ENCODE measurements at places on chromosomes 13 and 19.

DNA sequence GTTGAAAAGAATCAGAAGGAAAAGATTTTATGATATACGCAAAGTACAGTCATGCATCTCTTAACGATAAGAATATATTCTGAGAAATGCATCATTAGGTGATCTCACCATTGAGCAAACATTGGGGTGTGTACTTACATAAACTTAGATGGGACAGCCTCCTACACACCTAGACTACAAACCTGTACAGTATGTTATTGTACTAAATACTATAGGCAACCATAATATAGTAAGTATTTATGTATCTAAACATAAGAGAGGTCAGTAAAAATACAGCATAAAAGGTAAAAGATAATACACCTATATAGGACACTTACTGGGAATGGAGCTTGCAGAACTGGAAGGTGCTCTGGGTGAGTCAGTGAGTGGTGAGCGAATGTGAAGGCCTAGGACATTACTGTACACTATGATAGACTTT is 254.6 kb downstream of the SPRY2 start:
- no peak for DNase-seq

- no peak for DNase-seq
These were observed 6.2 kb upstream of the SCN1B start for GRCh38 chr19:35024095-35024494.

DNA sequence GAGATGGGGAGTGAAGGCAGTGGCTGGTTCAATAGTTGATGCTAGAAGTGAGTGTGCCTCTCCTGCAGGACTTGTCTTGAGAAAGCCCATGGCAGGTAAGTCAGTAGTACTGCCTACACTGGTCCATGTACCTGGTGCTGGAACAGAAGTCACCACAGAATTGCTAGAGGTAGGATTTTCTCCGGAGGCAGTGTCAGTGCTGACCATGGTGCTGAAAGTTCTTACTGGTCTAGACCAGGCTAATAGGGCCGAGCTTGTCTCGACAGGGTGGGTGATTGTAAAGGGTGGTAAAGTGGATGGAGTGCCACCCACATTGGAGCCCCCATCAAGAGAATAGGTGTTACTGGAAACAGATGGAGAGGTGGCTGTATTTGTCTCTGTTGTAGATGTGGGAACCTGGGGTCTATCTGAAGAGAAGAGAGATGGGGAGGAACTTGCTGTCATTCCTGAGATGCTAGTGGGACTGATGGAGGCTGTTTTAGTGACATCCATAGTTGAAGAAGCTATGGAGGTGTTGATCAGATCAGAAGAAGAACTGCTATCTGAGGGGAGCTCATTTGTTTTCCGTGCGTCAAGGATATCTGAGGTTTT is 36.6 kb downstream of the MUC16 start:
- DNase-seq, result no peak

- DNase-seq, result no peak
These were observed 6.8 kb downstream of the WDFY2 start for GRCh38 chr13:51590971-51591627.

GRCh38 chr13:51291341-51291740 is 48.1 kb upstream of the SERPINE3 start:
- DNase-seq, result no peak

- DNase-seq, result no peak
These were observed 1334.1 kb downstream of the EFNB2 start for GRCh38 chr13:105201351-105201750.

- no peak for DNase-seq
These were observed 56.0 kb downstream of the CDADC1 start for GRCh38 chr13:49303533-49304252.

DNA sequence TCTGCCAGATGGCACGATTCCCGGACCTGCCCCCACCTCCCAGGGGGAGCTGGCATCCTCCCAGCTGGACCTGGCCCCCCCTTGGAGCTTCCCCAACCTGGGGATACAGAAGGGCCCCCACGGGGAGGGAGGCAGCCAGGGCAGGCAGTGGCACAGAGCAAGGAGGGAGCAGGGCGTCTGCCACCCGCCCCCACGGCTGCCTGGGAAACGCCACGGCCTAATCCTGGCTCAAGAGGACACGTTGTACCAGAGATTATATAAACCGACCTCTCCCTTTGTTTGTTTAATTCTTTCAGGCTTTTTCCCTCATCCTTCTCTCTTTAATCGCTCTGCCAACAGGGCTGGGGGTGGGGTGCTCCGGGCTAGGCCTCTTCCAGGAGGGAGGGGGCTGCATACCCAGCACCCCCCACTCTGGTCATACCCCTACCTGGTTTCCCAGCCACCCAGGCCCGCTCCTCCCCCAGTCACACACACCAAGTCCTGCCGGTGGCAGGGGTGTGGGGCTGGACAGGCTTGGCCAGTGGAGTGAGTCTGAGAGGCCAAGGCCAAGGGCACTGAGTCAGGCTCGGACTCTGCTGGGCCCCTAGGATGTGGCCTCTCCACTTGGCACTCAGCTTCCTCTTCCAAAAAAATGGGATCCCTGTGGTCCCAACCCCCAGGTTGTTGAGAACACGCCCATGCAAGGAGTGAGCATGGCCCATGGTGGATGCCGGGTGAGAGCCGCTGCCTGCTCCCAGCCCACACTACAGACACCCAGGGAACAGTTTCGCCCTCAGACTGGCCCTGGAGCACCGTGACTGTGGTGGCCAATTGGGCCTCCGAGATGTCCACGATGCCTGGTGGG is 29.5 kb upstream of the NFIC start:
- peak; percentile 62 for DNase-seq

DNA sequence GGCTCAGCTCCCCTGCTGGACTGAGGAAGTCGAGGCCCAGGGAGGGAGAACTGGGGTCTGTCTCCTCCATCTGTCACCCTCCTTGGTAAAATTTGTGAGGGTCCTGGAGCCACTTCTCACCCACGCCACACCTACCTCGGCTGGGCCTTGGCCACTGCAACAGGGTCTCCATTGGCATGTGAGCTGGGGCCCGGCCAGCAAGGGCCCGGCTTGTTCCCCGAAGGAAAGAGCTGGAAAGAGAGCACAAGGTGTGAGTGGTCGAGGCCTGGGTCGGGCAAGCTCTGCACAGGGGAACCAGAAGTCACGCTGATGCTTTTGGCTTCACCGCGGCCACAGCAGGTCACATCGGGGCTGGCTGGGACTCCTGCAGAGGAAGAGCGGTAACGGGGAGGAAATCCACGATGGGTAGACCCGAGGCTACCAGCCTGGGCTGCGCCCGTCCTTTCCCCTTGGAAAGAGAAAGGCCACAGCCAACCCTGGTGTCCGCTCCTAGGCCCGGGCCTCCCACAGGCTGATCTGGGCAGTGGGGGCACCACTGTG is 9.0 kb downstream of the NANOS3 start:
- DNase-seq, result no peak

GRCh38 chr13:40688781-40689180 is 22.3 kb upstream of the FOXO1 start:
- no peak for DNase-seq

DNA sequence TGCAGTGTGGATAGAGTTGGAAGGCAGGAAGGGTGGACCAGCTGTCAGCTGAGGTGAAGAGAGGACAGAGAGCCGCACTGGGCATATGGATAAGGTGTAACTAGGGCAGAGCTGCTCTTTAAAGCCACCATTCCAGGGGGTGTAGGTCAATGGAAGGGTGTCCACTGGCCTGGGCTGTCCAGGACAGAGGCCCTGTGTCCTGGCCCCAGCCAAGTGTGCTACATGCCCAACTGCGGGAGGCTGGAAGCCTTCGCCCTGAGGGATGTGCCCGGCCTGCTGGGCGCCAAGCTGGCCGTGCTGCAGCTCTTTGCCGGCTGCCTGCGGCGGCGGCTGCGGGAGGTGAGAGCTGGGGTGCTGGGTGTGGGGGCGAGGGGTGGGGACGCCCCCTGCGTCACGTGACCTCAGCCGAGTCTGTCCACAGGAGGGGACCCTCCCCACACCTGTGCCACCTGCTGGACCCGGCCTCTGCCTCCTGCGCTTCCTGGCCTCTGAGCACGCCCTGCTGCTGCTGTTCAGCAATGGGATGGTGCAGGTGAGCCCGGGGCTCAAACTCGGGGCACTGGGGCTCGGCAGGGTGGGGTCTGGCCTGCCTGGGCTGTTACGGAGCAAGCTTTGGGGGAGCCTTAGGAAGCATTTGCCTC is 9.8 kb downstream of the PLK5 start:
- DNase-seq, result no peak

DNA sequence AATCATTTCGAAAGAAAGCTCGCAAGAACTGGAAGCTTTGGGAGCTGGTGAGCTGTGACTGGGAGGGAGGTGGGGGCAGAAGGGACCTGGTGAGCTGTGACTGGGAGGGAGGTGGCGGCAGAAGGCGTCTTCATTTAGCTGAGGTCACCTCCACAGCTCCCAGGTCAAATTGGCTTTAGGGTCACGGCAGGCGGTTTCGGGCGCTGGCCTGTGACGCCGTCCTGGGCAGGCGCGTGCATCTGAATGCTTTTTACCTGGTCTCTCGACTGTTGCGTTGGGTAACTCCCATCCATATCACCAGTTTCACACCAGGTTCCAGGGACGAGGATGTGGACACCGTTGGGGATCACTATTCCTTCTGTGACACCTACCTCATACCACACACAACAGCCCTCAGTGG is 29.2 kb downstream of the C2CD4C start:
- DNase-seq, result no peak

GRCh38 chr13:48930918-48931317 is 44.8 kb upstream of the FNDC3A start:
- DNase-seq, result no peak

DNA sequence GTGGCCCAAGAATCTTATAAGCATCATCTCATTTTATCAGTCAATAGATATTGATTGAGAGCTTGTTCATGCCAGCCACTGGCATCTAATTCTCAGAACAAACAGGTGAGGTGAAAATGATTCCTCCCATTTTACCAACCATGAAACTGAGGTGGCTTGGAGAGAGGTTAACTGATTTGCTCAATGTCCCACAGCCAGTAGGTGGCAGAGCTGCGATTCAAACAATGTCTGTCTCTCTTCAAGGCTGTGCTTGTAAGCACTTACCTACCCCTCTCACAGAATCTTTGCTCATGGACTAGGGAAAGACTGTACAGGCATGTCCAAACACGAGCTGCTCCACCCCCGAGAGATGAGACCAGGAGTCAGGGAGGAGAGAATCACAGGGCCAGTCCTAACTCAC is 21.5 kb upstream of the GSX1 start:
- DNase-seq, result peak; percentile 24

DNA sequence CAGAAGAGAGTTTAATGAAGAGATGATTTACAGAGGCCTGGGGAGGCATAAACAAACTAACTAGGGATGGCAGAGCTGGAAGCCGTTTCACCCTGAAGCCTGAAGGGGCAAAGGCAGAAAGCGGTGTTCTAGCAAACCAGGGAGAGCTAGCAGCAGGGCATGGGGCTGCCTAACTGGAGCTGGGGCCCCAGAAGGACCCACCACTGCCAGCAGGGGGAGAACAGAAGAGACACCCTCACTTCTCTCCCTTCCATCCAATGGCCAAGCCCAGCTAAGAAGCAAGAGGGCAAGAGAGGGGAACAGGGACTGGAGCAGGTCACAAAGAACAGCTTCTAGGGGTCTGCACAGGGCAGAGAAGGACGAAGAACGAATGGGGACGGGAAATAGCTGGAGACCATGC is 195.5 kb downstream of the KATNAL1 start:
- DNase-seq, result no peak

GRCh38 chr13:110411688-110412059 is 104.6 kb downstream of the COL4A2 start:
- no peak for DNase-seq

GRCh38 chr13:26007261-26008125 is 44.3 kb downstream of the SHISA2 start:
- DNase-seq, result no peak

DNA sequence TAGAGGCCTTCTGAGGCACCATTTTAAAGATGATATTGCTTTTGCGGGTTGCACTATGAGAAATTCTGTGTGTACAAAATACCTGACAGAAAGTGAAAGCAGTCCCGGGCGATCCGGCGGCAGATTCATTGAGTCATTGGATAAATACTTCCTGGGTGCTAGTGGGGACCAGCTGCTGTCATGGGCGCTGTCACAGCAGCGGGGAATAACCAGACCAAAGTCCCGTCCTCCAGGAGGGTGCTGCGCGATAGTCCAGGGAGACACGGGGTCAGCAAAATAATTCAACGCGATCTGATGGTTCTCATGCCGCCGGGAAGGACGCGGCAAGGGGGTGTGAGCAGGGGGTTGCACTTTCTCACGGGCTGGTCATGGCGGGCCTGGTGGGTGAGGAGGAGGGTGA is 13.5 kb downstream of the ZFR2 start:
- no peak for DNase-seq

DNA sequence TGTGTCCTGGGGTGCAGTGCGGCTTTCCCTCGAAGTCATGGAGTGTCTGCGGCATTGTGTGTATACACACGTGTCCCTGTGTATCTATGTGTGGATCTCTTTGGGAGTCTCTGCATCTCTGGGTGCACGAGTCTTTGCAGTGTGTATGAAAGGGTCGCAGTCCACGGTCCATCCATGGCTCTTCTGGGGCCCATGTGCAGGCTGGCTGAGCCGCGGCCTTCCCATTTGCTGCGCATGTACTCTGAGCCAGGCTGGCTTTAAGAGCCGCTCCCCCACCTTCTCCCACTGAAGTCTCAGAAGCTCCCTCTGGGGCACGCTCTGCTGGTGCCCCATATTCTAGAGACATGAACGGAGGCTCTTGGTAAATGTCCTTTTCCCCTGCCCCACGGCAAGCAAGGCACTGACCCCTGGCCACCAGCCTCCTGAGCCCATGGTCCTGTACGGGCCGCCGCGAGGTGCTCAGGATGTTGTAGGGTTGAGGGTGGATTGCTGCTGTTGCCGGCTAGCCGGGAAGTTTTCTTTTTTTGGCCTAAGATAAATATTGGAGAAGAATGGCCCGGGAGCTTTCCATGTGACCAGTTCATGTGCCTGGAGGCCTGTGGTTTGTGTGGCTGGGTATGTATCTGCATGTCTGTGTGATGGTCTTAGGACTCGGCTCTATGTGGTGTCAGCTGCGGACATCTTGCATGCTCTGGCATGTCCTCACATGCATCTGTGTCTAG is 31.9 kb downstream of the PAK4 start:
- no peak for DNase-seq

- no peak for DNase-seq
These were observed 1.1 kb downstream of the DLEU7 start for GRCh38 chr13:50842251-50842989.

GRCh38 chr13:37701306-37701705 is 102.7 kb upstream of the POSTN start:
- DNase-seq, result no peak

GRCh38 chr13:74438901-74439300 is 304.7 kb upstream of the KLF12 start:
- no peak for DNase-seq

GRCh38 chr19:18940769-18941627 is at the start of gene HOMER3:
Gene HOMER3, minus strand, starts transcription at chr19:18941217. Its CDS starts 2,235 bp downstream, at chr19:18938982.
- DNase-seq, result peak; percentile 41

- DNase-seq, result no peak
These were observed 20.3 kb upstream of the CACNA1A start for GRCh38 chr19:13526552-13526951.

All from NCI-H345 (cell line).